Fibroblast of mammary gland (primary cell): ENCODE measurements at places on chromosomes 7 and 10.
A peak's percentile ranks its signal among the peaks of the same experiment; 100 is the strongest.

DNA sequence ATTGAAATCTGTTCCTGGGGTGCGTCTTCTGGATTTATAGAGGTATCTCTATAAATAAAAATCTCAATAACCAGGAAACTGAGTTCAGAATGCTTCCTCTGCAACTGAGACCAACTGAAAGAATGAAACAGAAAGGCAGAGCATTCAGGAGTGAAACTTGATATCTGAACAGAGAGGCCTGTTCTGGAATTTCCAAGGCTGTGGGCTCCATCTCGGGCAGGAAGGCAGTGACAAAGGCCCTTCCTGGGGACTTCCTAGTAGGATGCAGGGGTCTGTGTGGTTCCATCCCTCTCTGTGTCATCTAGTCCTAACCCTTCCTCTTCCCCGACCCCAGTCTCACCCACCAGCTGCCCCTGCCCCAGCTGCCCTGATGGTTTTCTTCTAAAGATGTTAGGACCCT lies 52.0 kb downstream of the JCAD start:
- DNase-seq, result no peak

DNA sequence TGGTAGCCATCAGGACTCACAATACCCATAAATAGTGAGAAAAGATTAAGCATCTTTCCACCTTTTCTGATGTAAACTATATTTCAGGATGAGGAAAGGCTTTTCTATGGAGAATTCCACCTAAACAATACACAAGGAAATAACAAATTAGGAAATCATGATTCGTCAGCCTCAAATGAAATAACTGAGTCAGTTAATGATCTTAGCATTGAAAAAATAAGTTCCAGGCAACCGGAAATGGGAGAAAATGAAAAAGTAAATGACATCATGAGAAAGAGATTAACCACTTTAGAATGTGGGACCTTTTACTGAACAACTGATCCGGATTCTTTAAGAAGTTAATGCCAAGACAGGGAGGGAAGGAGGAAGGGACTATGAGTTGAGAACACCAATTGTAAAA lies 742.3 kb downstream of the TNS3 start:
- DNase-seq, result peak; percentile 82

GRCh38 chr7:117132321-117133120 lies 179.2 kb downstream of the ST7 start:
- peak; percentile 93 for DNase-seq

- DNase-seq, result no peak
Measured at GRCh38 chr7:107075863-107076574, 31.5 kb downstream of the PRKAR2B start.

DNA sequence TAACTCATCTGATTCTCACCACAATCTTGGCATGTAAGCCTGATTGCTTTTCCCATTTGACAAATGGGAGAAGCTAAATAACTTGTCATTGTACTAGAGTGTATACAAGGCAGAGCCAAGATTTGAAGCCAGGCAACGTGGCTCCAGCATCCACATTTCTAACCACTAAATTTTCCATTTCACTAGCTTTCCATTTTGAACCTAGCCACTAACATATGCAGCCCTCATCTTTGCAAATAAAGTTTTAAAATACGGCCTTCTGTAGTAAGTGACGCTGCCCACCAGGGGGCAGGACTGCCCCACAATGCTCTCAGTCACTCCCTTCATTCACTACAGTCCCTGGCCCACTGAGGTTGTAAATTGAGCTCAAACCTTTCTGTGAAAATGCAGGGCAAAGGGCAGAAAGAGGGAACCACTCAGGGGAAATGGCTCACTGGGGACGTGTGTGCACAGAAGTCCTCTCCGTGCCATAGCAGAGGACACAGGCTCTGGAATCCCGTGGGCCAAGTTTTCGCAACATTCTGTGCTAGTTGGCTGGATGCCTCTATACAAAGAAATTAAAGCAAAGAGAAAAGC lies 315.7 kb downstream of the TNS3 start:
- peak; percentile 75 for DNase-seq

DNA sequence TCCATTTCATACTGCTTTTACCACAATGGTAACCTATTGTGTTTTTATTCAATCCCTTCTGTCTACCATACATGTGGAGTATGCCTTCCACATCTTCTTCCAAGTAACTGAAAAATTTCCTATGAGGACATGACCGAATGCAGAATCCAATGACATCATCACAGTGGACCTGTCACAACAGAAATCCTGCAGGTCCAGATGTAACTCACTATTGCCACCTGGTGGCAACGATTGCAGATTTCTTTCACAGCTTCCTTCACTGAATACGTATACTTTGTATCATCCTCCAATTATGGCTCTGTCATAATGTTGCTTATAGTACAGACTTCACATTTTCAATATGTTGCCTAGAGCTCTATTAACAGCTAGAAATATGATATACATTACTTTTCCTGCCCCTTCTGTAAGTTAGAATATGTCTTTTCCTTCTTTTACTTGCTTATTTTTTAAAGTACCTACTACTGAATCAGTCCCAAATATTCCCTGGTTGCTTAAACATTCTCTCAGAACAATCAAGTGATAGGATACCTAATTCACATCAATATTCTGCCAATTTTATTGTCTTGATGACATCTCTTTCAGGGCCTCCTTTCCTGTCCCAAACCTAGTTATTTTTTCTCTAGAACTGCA lies 45.4 kb downstream of the SLC13A1 start:
- peak; percentile 88 for DNase-seq
